ENCODE measurements at places on chromosomes 5 and 9. TPM values are rescaled to one million over a fixed set of nuclear protein-coding genes. Genes with fewer than 3 reads are reported as not detected.

GRCh38 chr9:21779397-21779796, 23.0 kb upstream of the MTAP start:
- no peak for DNase-seq
- H3K4me1 ChIP-seq: no peaks in the 10 kb centered on the region
- H3K27me3 ChIP-seq: no peaks in the 10 kb centered on the region
- no peaks in the 10 kb centered on the region for H3K36me3 ChIP-seq
- H3K27ac ChIP-seq: no peak overlapping the region

- H3K27ac ChIP-seq: no peak overlapping the region
- no peaks in the 10 kb centered on the region for H3K27me3 ChIP-seq
- H3K4me3 ChIP-seq: no peak overlapping the region
- H3K36me3 ChIP-seq: no peaks in the 10 kb centered on the region
Observed at GRCh38 chr9:90637626-90638025, 5.0 kb downstream of the DIRAS2 start.

DNA sequence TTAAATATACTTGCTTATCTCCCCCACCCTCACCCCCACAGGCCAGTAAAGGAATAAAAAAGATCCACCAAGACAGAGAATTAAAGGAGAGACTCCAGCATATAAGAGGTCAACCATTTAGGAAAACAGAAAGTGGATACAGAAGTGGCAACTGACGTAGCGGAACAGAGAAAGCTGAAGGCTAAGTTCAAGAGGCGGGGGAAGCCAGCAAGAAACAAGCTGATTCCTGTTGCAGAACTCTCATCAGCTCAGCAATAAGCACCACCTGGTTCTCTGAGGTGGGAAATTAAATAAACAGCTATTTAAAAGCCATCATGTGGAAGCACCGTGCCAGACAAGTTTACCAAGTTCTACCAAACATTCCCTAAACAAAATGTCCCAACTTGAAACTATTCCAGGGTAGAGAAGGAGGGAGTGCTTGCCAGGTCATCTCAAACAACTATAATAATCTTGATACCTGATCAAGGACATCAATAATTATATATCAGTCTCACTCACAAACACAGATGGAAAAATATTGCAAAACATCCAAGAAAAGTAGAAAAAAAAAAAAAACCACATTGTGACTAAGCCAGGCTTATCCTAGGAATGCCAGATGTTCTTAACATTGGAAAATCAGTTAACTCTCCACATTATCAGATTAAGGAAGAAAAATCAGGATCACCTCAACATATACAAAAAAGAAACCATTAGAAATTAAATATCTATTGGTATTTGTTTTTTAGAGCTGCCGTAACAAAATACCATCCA, 7.3 kb upstream of the ARL15 start:
- no peak overlapping the region for H3K27ac ChIP-seq
- no peak overlapping the region for H3K4me3 ChIP-seq
- H3K36me3 ChIP-seq: no peaks in the 10 kb centered on the region
- no peaks in the 10 kb centered on the region for H3K4me1 ChIP-seq

GRCh38 chr5:63554191-63554590, 408.1 kb downstream of the HTR1A start:
- no peak for DNase-seq
- H3K27me3 ChIP-seq: no peaks in the 10 kb centered on the region
- H3K4me1 ChIP-seq: no peaks in the 10 kb centered on the region
- H3K36me3 ChIP-seq: no peaks in the 10 kb centered on the region
- no peak overlapping the region for H3K4me3 ChIP-seq
- H3K27ac ChIP-seq: no peak overlapping the region

DNA sequence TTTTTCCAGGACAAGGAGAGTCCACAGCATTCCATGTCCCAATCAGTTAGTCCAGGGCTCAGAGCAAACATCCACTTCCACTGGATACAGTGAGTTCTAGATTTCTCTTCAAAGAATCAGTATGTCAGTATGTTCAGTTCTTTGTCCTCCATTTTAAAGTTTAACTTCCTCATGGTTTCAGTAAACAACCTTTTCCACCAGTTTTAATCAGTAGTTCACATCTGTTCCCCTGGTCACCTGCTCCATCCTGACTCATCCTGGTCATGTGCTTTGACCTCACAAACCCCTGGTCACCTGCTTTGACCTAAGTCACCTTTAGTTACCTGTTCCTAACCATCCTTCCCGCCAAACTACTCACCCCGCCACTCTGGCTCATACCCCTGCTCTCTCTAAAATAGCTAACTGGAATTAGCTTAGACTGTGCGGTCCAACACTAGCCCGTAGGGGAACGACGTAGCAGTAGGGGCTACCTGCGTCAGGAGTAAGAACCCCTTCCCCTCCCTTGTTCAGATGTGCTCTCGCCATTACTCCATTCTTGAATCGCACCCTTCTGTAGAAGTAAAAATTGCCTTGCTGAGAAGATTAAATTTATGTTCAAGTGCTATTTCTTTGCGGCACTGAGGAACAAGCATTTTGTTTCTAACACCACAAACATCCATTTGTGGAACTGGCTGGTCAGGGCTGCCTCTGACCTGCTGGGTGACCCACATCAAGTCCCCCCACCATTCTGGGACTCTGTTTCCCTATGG, 5.5 kb downstream of the ENG start:
- no peaks in the 10 kb centered on the region for H3K27me3 ChIP-seq
- no peak for DNase-seq
- no peak overlapping the region for H3K4me3 ChIP-seq
- peak overlapping the region; percentile 20 for H3K27ac ChIP-seq
- H3K4me1 ChIP-seq: peaks cover 48% of the 10 kb centered on the region

GRCh38 chr9:113632776-113633590, 169.5 kb downstream of the RGS3 start:
- no peak overlapping the region for H3K4me3 ChIP-seq
- no peak for DNase-seq
- peaks cover 9% of the 10 kb centered on the region for H3K4me1 ChIP-seq
- no peaks in the 10 kb centered on the region for H3K27me3 ChIP-seq
- no peaks in the 10 kb centered on the region for H3K36me3 ChIP-seq

DNA sequence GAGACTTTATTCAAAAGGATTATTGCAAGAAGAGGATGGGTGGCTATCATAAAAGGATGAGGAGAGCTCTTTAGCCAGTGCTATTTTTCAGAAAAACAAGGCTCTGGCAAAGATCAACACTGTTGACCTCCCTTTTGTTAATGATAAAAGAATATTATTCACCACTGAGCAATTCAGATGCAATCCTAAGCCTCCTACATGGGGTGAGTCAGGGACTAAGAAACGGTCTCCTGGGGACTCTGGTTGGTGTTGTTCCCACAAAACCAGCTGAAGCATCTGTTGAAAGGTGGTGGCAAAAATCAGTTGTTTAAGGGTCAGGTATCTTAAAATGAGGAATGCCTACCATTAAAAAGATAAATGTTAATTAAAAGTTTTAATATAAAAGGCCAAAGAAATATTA, 7.7 kb upstream of the GCNT1 start:
- no peak overlapping the region for H3K4me3 ChIP-seq
- H3K27me3 ChIP-seq: no peaks in the 10 kb centered on the region
- H3K4me1 ChIP-seq: no peaks in the 10 kb centered on the region
- DNase-seq: no peak
- H3K27ac ChIP-seq: no peak overlapping the region

DNA sequence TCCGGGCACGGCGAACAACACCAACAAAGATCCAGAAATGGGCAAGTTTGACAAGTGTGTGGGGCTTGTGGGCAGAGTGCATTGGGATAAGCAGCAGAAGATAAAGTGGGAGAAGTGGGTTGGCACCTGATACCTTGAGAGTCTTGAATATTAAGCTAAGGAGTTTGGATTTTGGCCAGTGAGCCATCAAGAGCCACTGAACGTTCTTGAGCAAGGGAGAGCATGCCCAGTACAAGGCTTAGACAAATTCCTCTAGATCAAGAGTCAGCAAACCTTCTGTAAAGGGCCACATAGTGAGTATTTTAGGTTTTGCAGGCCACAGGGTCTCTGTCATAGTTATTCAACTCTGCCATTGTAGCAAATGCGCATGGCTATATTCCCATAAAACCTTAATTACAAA, 26.6 kb upstream of the TRMT10B start:
- no peaks in the 10 kb centered on the region for H3K27me3 ChIP-seq
- no peak overlapping the region for H3K27ac ChIP-seq
- H3K4me3 ChIP-seq: no peak overlapping the region
- DNase-seq: no peak
- H3K36me3 ChIP-seq: no peaks in the 10 kb centered on the region

- peak overlapping the region; percentile 52 for H3K27ac ChIP-seq
- H3K27me3 ChIP-seq: no peaks in the 10 kb centered on the region
- no peaks in the 10 kb centered on the region for H3K36me3 ChIP-seq
- DNase-seq: no peak
- H3K4me1 ChIP-seq: peaks cover 22% of the 10 kb centered on the region
- H3K4me3 ChIP-seq: no peak overlapping the region
Observed at GRCh38 chr5:82164176-82164976, 113.8 kb downstream of the RPS23 start.

- H3K27me3 ChIP-seq: no peaks in the 10 kb centered on the region
- H3K4me3 ChIP-seq: no peak overlapping the region
- H3K27ac ChIP-seq: peak overlapping the region; percentile 83
- H3K4me1 ChIP-seq: peaks cover 34% of the 10 kb centered on the region
- no peak for DNase-seq
Observed at GRCh38 chr9:120920806-120921178, 5.8 kb downstream of the TRAF1 start.

DNA sequence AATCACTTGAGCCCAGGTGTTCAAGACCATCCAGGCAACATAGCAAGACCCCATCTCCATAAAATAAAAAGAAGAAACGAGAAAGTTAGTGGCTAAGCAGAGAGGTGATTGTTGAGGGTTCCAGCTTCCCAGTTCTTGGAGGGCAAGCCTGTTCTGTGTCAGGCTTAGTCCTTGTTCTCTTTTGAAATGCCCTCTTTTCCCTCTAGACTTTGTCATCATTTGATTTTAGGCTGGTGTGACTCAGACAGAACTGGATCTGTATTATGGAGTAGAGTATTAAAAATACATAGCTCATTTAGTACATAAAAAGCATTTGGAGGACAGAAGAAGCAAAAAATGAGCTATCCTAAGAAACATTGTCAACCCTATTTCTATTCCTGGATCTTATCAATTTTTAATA, 159.4 kb downstream of the CD180 start:
- H3K27ac ChIP-seq: no peak overlapping the region
- peaks cover 7% of the 10 kb centered on the region for H3K4me1 ChIP-seq
- H3K27me3 ChIP-seq: no peaks in the 10 kb centered on the region
- no peak for DNase-seq

- H3K27ac ChIP-seq: no peak overlapping the region
- no peak for DNase-seq
- no peaks in the 10 kb centered on the region for H3K4me1 ChIP-seq
- H3K27me3 ChIP-seq: no peaks in the 10 kb centered on the region
Observed at GRCh38 chr9:115223471-115223870, 105.5 kb upstream of the TNC start.

GRCh38 chr5:52342361-52342760, 445.4 kb upstream of the ITGA1 start:
- no peaks in the 10 kb centered on the region for H3K27me3 ChIP-seq
- H3K4me3 ChIP-seq: no peak overlapping the region

GRCh38 chr9:16921855-16922254, 51.4 kb upstream of the BNC2 start:
- no peaks in the 10 kb centered on the region for H3K27me3 ChIP-seq
- DNase-seq: no peak
- no peak overlapping the region for H3K27ac ChIP-seq
- no peak overlapping the region for H3K4me3 ChIP-seq
- H3K36me3 ChIP-seq: no peaks in the 10 kb centered on the region

DNA sequence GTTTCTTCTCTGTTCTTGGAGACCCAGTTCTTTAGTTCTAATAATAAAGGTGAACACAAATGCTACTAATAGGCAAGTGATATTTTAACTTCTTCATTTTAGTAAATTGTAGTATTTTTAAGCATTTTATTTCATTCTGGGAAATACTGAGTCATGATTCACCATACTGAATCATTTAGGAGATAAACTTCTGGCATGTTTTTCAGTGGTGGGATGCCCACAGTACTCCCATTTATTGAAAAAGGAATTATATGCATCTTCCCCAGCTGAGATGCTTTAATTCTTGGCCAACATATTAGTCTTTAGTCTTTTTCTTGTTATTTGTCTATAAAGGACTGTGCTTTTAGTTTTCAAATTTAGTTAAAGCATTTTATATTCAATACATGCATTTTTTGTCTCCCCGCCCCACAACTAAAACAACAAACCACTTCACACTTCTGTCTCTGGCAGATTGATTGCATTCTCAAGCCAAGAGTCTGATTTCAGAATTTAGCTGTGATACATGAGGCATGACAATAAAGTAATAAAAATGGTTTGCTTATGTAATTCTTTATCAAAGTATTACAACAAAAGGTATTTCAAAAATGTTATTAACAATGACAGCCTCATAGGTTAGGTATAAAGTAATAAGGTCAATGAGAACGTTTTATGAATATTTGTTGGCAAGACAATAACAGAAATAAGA, 125.2 kb upstream of the CDH18 start:
- no peaks in the 10 kb centered on the region for H3K27me3 ChIP-seq
- H3K36me3 ChIP-seq: no peaks in the 10 kb centered on the region
- no peak overlapping the region for H3K4me3 ChIP-seq

GRCh38 chr5:146291421-146292074, 47.1 kb upstream of the POU4F3 start:
- H3K27me3 ChIP-seq: no peaks in the 10 kb centered on the region
- peaks cover under 1% of the 10 kb centered on the region for H3K36me3 ChIP-seq
- no peak for DNase-seq
- H3K27ac ChIP-seq: no peak overlapping the region

GRCh38 chr9:14207352-14207995, 106.5 kb downstream of the NFIB start:
- H3K4me1 ChIP-seq: peaks cover 24% of the 10 kb centered on the region
- no peak for DNase-seq
- no peaks in the 10 kb centered on the region for H3K36me3 ChIP-seq
- H3K4me3 ChIP-seq: no peak overlapping the region
- no peak overlapping the region for H3K27ac ChIP-seq
- no peaks in the 10 kb centered on the region for H3K27me3 ChIP-seq

DNA sequence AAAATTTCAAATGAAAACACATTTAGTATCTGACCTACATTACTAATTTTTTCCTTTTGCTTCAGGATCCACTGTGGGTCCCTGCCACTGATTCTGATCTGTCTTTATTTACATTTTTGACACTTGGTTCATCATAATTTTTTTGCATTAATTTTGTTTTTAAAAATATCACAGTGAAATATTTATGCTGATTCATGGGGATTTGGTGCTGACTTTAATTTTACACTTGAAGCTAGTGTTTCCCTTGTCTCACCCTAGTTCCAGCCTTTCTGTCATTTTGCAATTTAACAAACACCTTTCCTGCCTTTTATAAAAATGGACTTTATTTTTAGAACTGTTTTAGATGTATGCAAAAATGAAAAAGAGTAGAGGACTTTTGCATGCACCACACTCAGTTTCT, 111.9 kb upstream of the MARCHF11 start:
- no peaks in the 10 kb centered on the region for H3K4me1 ChIP-seq
- H3K27ac ChIP-seq: no peak overlapping the region
- DNase-seq: no peak
- no peaks in the 10 kb centered on the region for H3K36me3 ChIP-seq
- H3K4me3 ChIP-seq: no peak overlapping the region

- H3K4me3 ChIP-seq: peak overlapping the region; percentile 73
- DNase-seq: no peak
- no peaks in the 10 kb centered on the region for H3K36me3 ChIP-seq
- peaks cover 84% of the 10 kb centered on the region for H3K4me1 ChIP-seq
- peak overlapping the region; percentile 96 for H3K27ac ChIP-seq
- no peaks in the 10 kb centered on the region for H3K27me3 ChIP-seq
Observed at GRCh38 chr9:136543830-136544547, 1.9 kb downstream of the NOTCH1 start.

Gene WNK2
- 24.8 TPM for total RNA-seq

Gene ANKRD33B
- 14.2 TPM for total RNA-seq

Gene FGD3
- 19.9 TPM for total RNA-seq

Gene DPH7
- total RNA-seq: 32.9 TPM

Gene PCDHAC2
- 3.9 TPM for total RNA-seq

Gene SLF1
- 19.9 TPM for total RNA-seq
